ENCODE measurements at places on chromosomes 2 and 18.

DNA sequence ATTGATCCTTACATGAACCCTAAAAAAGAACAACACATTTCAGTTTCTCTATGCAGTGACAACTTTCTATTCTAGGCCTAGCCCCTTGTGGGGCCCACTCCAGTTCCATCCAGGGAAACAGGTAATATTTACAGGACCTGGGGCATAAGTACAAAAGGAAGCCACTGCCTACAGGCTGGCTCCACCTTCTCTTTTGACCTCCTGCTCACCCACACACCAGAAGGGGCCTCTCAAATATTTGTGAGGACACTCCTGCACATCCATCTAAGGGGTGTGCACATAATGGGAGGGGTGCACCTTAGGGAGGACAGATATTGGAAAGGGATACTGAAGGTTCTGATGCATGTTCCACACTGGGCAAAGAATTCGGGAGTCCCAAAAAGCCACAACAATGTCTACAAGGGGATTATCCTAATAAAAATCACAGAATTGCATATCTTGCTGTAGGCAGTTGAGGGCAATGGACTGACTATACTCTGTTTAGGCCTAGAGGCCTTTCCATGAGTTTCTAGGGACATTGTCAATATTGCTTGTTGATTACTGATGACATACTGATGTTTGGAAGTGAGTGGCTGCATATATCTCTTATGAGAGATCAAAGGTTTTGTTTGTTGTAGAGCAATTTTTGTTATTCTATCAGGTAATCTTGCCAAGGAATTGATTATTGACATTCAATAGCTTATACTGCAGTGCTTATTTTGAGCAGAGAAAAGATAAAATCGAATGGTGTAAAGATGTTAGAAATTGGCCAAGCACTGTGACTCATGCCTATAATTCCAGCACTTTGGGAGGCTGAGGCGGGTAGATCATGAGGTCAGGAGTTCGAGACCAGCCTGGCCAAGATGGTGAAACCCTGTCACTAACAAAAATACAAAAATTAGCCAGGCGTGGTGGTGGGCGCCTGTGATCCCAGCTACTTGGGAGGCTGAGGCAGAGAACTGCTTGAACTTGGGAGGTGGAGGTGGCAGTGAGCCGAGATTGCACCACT lies 23.8 kb upstream of the HNRNPA3 start:
- DNase-seq: no peak

DNA sequence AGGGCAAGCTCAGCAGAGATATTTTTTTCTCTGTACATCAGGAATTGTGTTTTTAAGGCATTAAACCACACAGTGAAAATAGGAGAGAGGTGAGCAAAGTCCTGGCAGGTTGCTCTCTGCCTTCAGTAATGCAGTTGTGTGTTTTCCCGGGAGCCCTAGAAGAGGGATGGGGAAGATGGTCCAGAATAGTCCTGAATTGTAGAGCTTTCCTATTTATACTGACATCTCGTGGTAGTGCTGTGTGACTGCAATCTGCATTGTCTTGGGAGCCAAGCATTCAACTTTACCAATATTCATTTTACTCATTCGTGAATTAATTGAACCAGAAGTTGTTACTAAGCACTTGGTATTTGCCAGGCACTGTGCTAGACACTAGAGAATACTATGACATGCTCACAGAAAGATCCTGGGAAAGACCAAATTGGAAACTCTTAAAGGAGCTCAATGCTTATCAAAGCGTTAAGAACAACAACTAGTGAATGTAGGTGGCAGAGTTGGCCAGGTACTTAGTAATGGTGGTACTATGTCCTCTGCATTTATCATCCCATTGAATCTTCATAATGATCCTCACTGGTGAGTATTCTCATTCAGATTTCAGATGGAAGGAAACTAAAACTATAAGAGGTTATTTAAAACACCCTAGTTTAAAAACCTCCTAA lies 214.6 kb downstream of the TRIB2 start:
- no peak for DNase-seq

- DNase-seq: no peak
Observed at GRCh38 chr2:110745048-110745447, 12.7 kb downstream of the ACOXL start.

DNA sequence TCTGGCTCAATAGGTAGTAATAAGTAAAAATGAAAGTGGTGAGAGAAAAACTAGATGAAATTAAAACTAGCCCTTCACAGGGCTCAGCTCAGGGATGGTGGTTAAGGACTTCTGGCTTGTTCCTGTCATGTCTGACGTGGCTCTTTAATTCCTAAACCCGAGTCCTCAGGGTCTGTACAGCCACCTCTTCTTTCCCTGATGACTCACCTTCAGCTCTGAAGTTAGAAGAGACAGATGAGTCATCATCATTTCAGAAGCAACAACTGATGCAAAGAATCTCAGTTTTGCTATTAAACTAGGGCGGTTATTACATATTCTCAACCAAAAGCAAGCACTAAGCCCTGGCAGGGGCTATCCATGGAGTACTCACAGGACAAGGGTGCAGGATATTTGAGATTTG lies 24.0 kb upstream of the ITGB6 start:
- no peak for DNase-seq

DNA sequence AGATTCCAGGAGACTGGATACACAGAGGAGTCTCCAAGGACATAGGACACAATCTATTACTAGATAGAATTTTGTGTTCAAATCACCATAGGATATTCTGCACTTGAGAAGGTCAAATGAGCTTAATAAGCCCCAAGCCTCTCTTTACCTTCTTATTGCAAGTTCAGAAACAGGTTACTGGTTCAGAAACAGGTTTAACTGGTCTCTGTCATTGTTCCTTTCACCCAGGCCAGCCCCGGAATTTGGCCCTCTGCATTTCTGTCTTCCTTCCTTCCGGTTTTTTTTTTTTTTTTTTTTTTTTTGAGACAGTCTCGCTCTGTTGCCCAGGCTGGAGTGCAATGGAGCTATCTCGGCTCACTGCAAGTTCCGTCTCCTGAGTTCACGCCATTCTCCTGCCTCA lies 700.2 kb downstream of the EPHA4 start:
- DNase-seq: no peak

- no peak for DNase-seq
Observed at GRCh38 chr2:156124458-156124857, 208.1 kb downstream of the NR4A2 start.

DNA sequence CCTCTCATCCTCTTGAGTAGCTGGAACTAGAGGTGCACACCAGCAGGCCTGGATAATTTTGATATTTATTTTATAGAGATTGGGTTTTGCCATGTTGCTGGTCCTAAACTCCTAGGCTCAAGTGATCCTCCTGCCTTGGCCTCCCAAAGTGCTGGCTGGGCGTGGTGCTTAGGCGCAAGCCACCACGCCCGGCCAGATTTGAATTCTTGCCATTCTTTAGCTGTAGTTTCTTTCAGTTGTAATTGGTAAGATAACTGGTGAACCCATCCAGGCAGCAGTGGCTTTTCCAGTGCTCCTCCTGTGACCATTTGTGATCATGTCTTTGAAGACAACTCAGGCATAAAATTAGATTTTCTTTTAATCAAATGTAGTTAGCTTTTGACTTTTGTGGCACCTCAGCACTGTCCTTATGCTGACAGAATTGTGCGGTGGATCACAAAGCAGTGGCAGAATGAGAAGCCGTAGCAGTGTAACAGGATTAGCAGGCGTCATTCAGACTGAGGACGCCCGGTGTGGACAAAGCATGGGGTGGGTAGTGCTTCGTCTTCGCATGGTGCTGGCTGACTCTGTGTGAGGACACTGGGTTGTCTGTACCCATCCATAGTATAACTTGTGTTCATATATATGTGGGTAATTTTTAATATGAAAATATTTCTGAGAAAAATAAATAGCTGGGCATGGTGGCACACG lies 30.0 kb upstream of the TOGARAM2 start:
- no peak for DNase-seq

- no peak for DNase-seq
Observed at GRCh38 chr2:44529448-44529847, 167.7 kb downstream of the CAMKMT start.

- no peak for DNase-seq
Observed at GRCh38 chr2:180604077-180604476, 376.3 kb upstream of the UBE2E3 start.

DNA sequence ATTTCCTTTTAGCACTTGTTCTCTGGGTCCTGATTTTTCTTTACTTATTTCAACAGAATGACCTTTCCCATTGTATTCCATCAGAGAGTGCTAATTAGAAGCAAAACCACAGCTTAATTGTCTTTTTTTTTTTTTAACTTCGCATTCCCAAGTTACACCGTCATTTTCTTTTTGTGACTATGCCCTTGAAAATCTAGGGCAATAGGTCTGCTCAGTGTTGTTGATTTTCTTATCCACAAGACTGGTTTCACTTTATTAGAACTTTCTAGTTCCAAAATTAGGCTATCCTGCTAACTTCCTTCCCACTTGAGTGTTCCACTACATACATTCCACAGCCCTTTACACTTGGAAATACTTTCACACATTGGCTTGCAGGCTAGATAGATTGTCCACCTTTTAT lies 18.7 kb upstream of the ADAM17 start:
- no peak for DNase-seq

All from stimulated activated CD4-positive, alpha-beta T cell treated with anti-CD3 and anti-CD28 coated beads, Interleukin-15, amount 100 ng/mL, for 48 hours (primary cell).